ENCODE measurements at places on chromosomes 5 and 9.

- no peak for DNase-seq
Measured at GRCh38 chr9:124688238-124688904, 82.7 kb downstream of the NR6A1 start.

DNA sequence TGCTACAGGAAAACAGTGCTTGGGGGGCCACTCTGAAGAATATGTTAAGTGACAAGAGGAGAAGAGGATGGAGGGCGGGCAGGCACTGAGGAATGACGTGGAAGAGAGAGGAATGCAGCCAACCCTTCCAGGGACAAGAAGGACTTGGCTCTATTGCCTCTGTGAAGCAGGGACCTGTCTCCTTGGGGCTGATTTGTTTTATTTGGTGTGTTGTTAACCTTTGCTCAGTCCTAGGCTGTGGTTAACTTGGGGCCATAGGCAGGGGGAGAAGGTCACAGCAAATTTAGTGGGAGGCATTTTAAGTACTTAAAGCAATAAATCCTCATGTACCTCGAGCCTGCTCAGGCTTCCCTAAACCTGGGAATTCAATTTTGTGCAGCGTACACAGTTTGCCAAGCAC is 39.9 kb downstream of the KIF4B start:
- DNase-seq = no peak

GRCh38 chr5:159826351-159827214 is 89.7 kb upstream of the ADRA1B start:
- no peak for DNase-seq

GRCh38 chr5:179378116-179378440 is 32.8 kb upstream of the ADAMTS2 start:
- DNase-seq = no peak

GRCh38 chr9:72362118-72362531 is 2.9 kb downstream of the ZFAND5 start:
- no peak for DNase-seq

GRCh38 chr9:101369286-101369685 is 15.5 kb downstream of the BAAT start:
- no peak for DNase-seq

GRCh38 chr9:95383185-95383676 is 65.7 kb upstream of the FANCC start:
- no peak for DNase-seq

Measured in activated CD4-positive, alpha-beta T cell treated with anti-CD3 and anti-CD28 coated beads for 48 hours (primary cell).